ENCODE measurements at places on chromosomes 7 and 10.

GRCh38 chr7:78594156-78594555, 795.6 kb downstream of the PHTF2 start:
- DNase-seq: no peak

DNA sequence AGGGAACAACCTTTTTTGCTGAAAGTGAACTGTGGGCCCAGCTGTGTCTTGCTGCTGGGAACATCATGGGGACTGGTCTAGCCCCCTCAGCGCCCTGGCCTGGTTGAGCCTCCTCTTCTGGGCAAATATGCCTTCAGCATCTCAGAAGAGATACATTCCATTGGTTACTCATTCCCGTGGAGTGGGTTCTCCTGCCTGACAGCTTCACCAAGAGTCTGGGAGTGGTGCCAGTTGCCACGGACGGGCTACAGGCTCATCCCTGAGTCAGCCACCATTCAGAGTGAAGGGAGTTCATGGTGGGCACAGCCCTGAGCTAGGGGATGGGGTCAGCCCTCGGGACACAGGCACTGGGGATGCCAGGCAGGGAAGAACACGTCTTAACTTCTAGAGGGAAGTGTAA, 81.9 kb downstream of the RAMP3 start:
- no peak for DNase-seq

- DNase-seq: no peak
These were observed 282.7 kb downstream of the POU6F2 start for GRCh38 chr7:39260279-39260844.

GRCh38 chr10:71069909-71070666, 142.3 kb upstream of the UNC5B start:
- DNase-seq: no peak

DNA sequence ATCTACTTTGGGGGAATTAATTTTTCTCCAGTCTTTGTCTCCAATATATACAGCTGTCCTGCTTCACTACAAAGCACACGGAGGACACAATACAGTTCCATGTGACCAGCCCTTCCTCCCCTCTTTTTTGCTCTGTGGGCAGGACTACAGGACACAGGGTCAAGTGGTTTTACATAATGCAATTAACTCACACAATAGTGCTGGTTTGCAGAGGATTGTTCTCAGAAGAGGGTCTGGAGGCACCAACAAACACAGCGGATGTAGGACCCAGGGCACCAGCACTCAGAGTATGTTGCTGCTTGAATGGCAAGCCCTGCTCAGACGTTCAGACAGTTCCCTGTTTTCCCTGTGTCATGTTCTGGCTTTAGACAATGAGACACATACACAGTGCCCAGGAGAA, 52.0 kb upstream of the NPTX2 start:
- no peak for DNase-seq

- DNase-seq: no peak
These were observed 3.3 kb upstream of the UBE2H start for GRCh38 chr7:129955993-129956543.

GRCh38 chr10:75718991-75719390, 287.6 kb downstream of the LRMDA start:
- DNase-seq: no peak
